Renal pelvis (tissue), 12 donors: ENCODE measurements at places on chromosomes 11 and 22. TPM values are rescaled to one million over a fixed set of nuclear protein-coding genes. Genes with fewer than 3 reads are reported as not detected.

Gene APOBEC3B
- polyA plus RNA-seq: 3.4 TPM

Gene RAG1
- polyA plus RNA-seq: 3.7 TPM

Gene ARHGAP20
- polyA plus RNA-seq: 4.6 TPM

Gene KRTAP5-9
- 0.64 TPM for polyA plus RNA-seq

Gene FAM227A
- 5.2 TPM for polyA plus RNA-seq

Gene RAB39A
- 0.51 TPM for polyA plus RNA-seq

Gene DEUP1
- polyA plus RNA-seq: 0.73 TPM

Gene SELENOM
- polyA plus RNA-seq: 9.3 TPM

Gene PDGFB
- polyA plus RNA-seq: 14.6 TPM

Gene OOSP3
- not detected for polyA plus RNA-seq

Gene TTC28
- polyA plus RNA-seq: 47.3 TPM

Gene PTGDR2
- polyA plus RNA-seq: 0.34 TPM

Gene RBMXL2
- polyA plus RNA-seq: 0.12 TPM

Gene SAA1
- polyA plus RNA-seq: not detected

Gene PGA5
- not detected for polyA plus RNA-seq

Gene RCOR2
- 16.8 TPM for polyA plus RNA-seq

Gene ROBO4
- polyA plus RNA-seq: 19.3 TPM

Gene KCTD14
- 11.4 TPM for polyA plus RNA-seq

Gene MRGPRX3
- not detected for polyA plus RNA-seq

Gene BLID
- polyA plus RNA-seq: not detected
